Fibroblast of skin of right biceps (primary cell): ENCODE measurements at places on chromosomes 11 and 22.

- DNase-seq: no peak
Measured at GRCh38 chr22:43110927-43111623, 525 bp downstream of the BIK start.

DNA sequence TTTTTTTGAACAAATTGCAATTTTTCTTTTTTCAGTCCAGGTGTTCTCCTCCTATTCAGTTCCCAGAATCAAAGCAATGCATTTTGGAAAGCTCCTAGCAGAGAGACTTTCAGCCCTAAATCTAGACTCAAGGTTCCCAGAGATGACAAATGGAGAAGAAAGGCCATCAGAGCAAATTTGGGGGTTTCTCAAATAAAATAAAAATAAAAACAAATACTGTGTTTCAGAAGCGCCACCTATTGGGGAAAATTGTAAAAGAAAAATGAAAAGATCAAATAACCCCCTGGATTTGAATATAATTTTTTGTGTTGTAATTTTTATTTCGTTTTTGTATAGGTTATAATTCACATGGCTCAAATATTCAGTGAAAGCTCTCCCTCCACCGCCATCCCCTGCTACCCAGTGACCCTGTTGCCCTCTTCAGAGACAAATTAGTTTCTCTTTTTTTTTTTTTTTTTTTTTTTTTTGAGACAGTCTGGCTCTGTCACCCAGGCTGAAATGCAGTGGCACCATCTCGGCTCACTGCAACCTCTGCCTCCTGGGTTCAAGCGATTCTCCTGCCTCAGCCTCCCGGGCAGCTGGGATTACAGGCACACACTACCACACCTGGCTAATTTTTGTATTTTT is 6.2 kb upstream of the UBE4A start:
- DNase-seq: peak; percentile 18

- no peak for DNase-seq
Measured at GRCh38 chr11:28471537-28471936, 363.3 kb downstream of the METTL15 start.

DNA sequence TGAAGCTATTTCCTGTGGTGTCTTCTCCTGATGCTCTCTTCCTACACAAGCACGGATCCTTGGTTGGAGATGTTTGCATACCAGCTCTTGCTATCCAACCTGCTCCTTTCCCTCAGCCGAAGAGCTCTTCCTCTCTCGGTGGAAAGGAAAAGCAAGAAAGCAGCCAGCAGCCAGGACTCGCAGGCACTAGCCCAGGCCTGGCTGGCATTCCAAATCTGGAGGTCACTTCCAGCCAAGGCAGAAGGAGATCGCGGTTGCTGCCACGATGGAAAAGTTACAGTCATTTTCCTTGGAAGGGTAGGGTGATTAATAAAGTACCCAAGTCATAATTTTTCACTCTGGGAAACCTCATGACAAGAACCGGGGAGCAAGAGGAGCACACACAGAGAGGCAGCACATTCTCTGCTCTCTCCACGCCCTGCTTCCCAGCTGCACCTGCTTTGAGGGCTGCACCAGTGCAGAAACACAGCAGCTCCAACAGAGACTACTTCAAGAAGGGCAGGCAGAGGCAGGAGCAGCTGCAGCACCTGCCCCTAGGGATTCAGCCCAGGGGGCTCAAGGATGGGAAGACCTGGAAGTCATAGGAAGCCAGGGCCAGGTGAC is 399.3 kb downstream of the CADM1 start:
- no peak for DNase-seq

DNA sequence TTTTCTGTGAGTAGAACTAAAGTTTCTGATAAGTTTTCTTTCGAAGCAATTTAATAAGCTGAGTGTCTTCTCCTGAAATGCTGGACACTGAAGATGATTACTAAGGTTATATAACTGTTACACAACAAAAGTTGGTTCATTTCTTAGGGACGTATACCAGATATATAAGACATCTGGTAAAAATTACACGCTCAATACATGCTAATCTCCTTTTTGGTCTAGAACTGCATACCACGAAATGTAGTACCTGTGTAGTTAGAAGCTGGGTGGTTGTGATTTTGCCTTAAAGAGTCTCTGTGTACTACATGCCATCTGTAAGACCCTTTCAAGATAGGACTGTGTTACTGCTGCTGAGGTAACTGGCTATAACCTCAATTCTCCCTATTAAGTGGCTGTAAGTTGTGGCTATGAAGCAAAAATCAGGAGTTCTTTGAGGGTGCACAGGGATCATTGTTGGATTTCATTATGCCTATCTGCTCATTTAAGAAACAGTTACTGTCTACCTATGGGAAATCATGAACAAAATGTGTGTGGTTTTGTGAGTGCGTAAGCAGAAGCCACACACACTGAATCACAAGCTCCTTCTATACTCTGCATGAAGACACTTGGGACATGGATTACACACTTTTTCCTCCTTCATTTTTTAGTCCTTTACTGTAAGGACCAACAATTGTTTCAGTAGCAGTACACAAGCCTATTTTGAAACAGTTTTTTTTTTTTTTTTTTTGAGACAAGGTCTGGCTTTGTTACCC is 195.9 kb downstream of the SWAP70 start:
- DNase-seq: peak; percentile 87

DNA sequence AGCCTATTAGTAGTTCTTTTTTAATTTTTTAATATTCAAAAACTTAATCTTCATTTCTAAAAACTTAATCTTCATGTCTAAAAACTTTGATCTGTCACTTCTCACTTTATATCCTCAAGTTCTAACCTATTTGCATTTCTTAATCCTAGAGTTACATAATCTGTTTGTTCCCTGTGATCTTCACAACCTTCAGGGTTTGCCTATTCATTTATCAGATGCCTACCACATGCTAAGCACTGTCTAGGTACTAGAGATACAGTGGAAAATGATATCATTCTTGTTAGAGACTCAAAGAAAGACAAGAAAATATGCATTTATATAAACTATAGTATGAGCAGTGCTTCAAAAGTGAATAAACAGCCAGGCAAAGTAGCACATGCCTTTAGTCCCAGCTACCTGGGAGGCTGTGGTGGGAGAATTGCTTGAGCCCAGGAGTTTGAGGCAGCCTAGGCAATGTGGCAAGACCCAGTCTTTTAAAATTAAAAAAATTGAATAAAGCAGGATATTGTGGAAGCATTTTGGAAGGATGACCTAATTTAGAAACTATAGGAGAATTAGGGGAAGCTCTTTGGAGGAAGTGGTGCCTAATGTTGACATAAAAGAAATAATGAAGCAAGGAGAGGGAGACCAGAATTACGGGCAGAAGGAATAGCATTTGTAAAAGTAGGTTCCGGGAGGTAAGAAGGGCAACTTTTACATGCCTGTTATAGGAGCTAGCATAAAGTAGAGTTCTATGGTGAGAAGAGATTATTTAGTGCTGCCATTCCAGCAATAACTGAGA is 54.4 kb upstream of the GRK2 start:
- DNase-seq: no peak

GRCh38 chr11:76717816-76718215 is 47.3 kb upstream of the LRRC32 start:
- DNase-seq: no peak

DNA sequence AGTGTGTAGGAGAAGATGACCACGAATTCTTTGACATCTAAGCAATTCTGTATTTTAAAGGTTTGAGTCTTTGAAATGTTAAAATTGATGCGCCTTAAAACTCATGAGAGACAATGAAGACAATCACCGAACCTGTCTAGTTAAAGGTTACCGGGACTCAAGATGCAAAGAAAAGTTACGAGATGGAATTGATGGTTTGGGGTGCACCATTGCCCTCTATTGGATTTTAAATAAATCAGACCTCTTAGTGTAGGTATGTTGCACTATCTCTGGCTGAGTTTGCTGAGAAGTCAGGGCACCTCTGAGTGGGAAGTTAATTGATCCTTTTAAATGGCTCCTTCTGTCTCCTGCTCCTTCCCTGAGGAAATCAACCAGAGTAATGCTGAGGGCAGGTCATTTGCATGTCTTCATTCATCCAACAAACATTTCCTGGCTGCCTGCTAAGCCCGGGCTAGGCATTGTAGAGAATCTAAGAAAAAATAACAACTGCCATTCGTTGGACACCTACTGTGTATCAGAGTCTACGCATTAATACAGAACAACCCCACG is 19.4 kb upstream of the TMA7B start:
- DNase-seq: no peak

DNA sequence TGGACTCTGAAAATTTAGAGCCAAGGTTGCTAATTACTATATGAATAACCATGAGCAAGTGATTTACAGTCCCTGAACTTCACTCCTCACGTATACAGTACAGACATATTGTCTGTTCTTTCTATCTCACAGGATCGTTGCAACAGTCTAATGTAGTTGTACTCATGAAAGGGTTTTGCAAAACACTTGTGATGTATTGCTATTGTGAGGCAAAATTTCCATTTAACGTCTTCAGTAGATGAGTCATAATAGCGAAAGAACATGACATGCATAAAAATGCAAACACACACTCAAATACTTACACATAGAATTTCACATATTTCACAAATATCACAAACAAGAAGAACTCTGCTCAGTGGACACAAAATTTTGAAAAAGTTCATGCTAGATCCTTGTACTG is 134.6 kb upstream of the TRPC6 start:
- peak; percentile 0 for DNase-seq

DNA sequence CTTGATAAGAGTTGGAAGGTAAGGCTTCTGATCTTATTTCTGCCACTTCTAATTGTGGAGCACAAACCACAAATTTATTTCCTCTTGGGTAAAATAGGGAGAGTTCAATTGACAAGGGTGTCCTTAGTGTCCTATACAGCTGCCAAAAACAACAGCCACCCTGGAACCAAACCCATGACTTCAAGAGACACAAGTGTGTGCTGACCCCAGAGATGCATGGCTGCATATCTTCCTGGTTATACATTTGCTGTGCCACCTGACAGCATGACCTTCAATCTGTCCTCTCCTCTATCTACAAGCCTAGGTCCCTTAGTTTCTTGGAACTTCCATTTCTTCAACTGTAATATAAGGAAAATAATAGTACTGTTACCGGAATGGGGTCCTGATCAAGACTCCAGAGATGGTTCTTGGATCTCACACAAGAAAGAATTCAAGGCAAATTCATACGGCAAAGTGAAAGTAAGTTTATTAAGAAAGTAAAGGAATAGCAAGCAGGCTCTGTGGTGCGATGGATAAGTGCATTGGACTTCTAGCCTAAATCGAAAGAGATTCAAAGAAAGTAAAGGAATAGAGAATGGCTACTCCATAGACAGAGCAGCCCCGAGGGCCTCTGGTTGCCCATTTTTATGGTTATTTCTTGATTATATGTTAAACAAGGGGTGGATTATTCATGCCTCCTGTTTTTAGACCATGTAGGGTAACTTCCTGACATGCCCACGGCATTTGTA is 15.5 kb upstream of the TMEM123 start:
- DNase-seq: no peak

- DNase-seq: no peak
Measured at GRCh38 chr11:12174128-12174476, 63.7 kb downstream of the MICAL2 start.

DNA sequence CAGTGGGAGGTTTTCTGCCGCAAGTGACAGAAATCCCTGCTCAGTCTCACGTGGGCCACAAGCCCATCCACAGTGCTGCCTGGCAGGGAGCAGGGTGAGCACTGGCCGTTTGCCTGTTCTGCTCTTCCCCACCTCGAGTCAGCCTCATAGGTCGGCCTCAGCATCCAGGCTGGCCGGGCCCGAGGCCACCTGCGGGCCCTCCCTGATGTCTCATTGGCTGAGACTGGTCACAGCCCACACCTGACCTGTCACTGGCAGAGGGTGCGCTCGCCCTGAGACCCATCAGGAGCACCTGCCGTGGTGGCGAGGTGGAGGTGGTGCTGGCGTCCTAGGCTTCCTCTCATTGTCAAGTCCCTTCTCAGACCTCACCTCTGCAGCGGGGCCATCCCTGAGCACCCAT is 72.1 kb downstream of the ELFN2 start:
- DNase-seq: no peak

- DNase-seq: no peak
Measured at GRCh38 chr22:33451866-33452469, 393.8 kb upstream of the SYN3 start.

DNA sequence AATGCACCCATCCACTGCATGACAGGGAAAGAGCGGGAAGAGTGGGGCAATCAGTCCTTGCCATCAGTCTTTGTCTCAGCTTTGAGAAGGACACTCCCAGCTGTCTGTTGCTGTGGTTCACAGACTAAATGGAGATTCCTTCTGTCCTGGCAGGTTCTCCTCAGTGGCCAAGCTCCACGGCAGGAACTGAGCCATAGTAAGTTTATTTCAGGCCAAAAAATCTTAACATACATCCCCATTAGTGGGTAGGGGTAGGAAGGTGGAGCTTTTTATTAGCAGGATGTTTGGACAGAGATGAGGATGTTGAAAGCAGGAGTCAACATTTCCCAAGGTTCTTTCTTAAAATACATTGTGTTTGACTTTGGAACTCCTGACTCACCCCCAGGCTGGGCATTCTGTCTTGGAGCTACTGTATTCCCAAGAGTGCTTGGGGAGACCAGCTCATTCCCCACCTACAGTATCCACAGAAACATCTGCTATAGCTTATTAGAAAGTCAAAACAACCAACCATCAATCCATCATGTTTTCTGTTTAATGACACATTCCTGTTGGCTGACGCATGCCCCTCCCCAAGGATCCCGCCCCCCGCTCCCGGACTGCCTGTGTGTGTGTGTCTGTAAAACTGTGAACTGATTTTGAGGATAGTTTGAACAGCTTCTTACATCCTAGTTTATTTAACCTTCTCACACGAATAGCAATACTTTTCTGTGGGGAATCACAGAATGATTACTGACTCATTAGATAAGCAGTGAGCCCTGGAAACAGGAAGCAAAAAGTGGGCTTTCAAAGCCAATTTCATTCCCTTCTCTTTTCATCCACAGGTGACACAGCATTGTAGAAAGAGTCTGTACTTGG is 109.5 kb downstream of the CCDC81 start:
- peak; percentile 99 for DNase-seq

DNA sequence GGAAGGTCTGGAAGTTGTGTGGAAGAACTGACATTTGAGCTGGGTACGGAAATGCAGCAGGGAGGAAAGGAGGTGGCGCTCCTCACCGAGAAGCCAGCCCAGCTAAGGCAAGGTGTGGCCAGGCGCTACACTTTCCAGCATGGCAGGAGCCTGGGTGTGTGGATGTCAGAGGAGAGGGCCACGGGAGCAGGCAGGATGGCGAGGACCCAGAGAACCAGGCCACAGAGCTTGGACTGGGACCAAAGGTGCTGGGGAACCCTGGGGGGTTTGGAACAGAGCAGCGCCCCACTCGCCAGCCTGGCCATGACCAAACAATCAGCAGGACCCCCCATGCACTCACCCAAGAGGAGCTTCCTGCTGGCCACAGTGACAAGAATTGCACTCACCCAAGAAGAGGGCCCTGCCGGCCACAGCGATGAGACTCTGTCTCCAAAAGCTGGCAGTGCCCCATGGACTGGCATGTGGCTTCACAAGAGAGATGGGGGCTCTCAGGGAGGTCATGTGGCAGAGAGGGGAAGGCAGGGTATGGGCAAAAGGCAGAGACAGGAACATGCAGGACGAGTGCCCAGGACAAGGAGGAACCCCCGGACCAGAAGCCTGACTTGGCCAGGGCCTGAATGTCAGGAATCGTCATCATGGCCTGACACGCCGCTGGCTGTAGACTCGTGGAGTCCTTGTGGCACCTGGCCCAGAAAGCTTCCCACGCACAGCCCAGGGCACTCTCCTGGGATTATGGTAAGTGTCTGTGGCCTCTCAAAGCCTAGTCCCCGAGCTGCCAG is 45.4 kb downstream of the IGF2 start:
- DNase-seq: no peak
